ENCODE measurements at places on chromosomes 7 and 10. TPM values are rescaled to one million over a fixed set of nuclear protein-coding genes. Genes with fewer than 3 reads are reported as not detected.

The RSPH10B gene
- total RNA-seq = not detected

The GRID2IP gene
- not detected for total RNA-seq

The LDB3 gene
- total RNA-seq = 0.09 TPM

The CYP2E1 gene
- 3.1 TPM for total RNA-seq

The CHN2 gene
- 0.08 TPM for total RNA-seq

The GFRA1 gene
- total RNA-seq = 1.6 TPM

The TMEM26 gene
- total RNA-seq = not detected

The SDK1 gene
- 2.0 TPM for total RNA-seq

The GIMAP4 gene
- total RNA-seq = 23.7 TPM

The POR gene
- 116 TPM for total RNA-seq

The CAV2 gene
- total RNA-seq = 31.8 TPM

DNA sequence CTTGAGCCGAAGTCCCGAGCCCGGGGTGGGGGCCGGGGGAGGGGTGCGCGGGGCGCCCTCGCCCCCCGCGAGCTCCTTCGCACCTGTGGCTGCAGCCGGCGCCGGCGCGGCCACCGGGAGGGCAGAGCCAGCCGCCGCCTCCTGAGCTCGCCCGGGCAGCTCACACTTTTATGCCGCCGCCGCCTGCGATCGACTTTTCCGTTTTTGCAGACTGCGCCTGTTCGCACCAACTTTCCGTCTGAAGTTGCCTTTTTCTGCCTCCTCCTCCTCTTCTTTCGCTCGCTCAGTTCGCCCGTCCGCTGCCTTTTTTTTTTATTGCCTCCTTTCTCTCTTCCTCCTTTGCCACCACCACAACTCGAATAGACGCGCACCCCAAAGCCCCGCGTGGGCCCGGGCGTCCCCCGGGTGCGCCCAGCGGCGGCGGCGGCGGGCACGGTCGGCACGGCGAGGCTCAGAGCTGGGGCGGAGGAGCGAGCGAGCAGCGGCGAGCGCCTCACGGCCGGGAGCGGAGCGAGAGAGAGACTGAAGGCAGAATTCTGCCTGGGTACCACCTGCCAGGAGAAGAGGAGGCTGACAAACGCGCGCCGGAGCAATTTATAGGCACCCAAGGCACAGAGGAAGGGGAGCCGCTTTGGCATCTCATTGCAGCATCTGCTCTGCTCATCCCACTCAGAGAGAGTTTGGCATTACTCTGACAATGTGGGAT, at the start of gene C1QL3:
TSS of gene C1QL3 (minus strand) at position 569 of the 706 bp plus-strand sequence. CDS start 814 bp downstream, outside the sequence.
- no peak for DNase-seq

GRCh38 chr7:94971051-94971867, 63.9 kb downstream of the PPP1R9A start:
- DNase-seq = no peak

DNA sequence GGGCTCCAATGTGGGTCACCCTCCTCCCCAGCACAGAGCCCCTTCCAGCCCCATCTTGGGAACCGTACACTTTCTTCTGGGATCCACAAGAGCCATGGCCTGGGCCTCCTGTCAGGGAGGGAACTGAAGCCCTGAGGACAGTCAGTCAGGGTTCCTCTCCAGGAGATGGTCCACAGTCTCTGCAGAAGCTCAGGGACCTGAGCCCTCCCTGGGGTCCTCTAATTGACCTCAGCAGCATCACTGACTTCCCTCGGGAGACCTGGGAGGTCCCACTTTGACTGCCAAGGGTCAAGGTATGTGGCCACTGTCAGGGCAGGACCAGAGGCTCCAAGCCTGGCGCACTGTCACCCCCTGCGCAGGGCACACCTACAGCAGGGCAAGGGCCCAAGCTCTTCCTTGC, 32.3 kb downstream of the NOD1 start:
- no peak for DNase-seq

- no peak for DNase-seq
Measured at GRCh38 chr7:115533785-115534184, 496.8 kb downstream of the TFEC start.

GRCh38 chr7:46290374-46291049, 369.4 kb upstream of the IGFBP3 start:
- no peak for DNase-seq

GRCh38 chr7:150940431-150941102, 37.6 kb downstream of the KCNH2 start:
- DNase-seq = no peak

DNA sequence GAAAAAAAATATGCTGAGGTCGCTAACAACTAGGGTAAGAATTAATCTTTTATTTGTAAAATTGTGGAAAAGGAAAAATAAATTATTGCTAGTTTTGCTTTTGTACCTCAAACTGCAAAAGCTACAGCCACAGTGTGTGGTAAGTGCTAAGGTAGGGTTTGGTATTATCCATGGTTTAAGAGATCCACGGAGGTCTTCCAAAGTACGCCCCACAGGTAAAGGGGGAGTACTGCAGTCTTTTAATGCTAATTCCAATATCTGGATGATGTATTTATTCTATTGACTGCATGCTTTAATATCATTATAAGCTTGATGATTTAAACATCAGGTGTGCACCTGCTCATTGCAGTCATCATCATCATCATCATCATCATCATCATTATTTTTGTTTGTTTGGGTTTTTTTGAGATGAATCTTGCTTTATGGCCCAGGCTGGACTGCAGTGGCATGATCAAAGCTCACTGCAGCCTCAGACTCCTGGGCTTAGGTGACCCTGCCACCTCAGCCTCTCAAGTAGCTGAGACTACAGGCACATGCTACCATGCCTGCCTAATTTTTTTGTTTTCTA, 38.4 kb upstream of the BMS1 start:
- no peak for DNase-seq

GRCh38 chr10:102802920-102803534, 34.2 kb downstream of the CYP17A1 start:
- no peak for DNase-seq

- DNase-seq = no peak
Measured at GRCh38 chr7:152674860-152675758, 832 bp downstream of the XRCC2 start.

DNA sequence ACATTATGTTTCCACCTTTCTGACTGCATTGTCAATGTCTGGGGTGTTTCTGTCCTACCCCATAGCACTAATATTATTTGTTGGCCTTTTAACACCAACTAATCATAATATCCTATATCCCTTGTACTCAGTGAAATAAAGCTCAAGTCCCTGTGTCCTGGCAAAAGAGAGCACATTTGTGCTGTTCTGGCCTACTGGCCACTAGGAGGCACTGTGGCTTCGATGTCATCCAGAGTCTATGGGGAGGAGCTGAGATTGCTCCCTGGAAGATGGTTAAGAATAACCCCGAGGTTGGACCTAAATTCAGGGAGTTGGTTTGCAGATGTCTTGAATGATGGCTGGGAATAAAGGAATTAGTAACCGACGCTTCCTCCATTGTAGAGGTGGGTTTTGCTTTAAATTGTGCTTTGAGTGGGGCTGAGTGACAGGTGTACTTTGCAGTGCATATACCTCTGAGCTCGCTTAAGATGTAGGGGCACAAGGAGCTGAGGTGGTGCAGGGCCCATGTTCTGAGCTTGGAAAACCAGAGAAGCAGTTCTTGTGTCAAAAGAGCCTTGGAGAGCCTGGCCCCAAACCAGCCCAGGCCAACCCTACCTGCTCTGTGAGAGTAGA, 191.2 kb upstream of the PRSS1 start:
- no peak for DNase-seq

DNA sequence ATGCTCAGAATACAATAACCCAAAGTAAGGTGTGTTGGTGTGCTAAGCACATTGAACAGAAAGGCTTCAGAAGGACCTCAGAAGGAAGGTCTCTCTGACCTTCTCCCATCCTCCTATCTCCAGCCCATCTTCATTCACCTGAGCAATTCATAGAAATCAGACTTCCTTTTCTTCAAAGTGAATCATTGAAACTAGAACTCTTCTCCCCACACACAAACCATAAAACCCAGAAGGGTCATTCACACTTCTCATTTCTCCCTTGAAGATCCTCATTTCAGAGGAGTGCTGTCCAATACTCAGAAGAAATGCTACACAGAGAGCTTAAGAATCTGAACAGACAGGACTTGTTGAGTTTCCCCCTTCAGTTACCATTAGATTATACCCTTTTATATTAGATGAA, 89.5 kb downstream of the VWDE start:
- no peak for DNase-seq

DNA sequence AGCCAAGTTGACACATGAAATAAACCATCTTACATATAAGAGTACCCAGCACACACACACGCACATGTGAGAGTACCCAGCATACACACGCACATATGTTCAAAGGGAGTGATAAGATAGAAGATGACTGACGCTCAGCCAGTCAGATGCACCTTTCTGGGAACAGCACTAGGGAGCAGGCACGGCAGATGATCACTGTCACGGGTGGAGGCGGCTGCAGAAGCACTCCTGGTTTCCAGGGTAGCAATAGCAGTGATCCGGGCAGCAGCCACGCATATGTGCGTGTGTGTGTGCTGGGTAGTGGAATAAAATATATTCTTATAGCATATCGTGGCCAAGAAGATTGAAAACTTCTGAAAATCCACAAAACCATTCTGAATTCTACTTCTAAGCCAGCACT, 85.8 kb upstream of the NAMPT start:
- no peak for DNase-seq

DNA sequence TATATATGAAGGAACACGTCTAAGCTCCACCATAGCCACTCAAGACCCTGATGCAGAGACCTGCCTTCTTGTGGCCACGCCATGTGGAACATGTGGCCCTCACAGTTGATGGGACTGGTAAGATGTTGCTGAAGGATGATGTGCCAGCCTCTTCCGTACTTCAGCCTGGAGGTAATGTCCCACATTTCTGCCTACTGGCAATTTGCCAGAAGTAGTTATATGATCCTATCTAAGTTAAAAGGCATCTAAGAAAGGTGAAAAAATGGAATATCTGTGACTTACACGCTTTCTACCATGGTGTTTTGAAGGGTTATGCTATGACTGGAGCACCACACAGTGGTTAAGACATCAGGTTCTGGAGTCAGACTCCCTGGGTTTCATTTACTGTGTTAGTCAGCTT, 948.7 kb upstream of the GHITM start:
- no peak for DNase-seq

DNA sequence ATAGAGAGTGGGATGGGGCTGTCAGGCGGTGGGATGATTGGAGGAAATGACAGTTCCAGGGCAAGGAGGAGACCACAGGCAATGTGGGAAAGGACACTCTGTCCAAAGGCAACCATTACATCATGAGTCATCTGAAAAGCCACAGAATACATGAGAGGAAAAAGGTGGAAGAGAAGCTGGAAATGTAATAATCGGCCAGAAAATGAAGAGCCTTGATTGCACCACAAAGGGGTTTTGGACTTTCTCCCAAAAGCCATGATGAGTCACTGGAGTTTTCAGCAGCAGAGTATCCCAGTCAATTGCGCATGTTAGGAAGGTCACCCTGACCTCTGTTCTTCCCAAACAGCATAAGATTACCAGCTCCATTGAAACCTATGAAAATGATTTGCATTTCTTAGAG, 222.0 kb downstream of the LHFPL3 start:
- no peak for DNase-seq

DNA sequence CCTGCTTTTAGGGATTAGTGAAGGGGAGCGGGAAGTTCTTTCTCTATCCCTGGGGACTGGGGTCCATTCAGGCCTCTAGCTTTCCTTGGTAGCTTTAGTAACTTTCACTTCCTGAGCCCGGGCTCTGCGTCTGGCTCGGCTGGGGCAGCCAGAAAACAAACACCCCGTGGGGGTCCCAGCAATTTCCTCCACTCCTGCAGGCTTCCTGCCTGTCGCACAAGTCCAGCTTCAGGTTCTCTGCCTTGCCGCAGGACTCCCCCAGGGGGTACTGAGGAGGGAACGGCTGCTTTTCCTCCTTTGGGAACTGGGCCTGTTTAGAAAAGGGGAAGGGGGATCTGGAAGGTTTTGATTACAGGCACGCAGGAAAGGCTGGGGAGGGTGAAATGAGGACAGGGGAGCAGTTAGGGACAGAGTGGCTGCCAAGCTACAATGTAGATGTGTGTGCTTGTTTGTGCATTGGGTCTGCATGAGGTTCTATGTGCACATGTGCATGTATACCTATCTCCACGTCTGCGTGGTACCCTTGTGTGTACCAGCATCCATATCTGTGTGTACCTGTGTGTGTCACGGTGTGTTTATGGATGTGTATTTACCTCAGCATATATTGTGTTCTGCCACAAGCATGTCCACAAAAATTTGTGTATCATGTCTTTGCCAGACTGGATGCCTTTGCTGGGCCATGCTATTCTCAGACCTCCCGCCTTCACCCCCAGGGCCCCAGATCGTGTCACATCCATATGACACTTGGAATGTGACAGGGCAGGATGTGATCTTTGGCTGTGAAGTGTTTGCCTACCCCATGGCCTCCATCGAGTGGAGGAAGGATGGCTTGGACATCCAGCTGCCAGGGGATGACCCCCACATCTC, 2.0 kb downstream of the KAZALD1 start:
- DNase-seq = no peak

DNA sequence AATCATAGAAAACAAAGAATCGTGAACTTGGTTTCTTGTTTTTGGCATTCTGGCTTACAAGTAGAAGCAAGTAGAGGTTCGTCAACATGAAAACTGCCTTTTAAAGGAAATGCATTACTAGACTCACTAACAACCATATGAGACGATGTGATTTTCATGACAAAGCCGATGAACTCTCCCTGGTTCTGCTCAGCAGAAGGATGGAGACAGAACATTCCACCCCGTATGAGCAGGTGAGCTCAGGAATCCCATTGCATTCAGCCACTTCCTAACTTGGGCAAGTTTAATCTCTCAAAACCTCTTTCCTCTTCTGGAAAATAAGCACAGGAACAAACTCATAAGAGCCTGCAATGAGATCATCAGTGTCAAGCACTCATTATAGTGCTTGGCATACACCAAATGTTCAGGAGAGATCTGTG, 57.4 kb upstream of the SVIL start:
- no peak for DNase-seq

DNA sequence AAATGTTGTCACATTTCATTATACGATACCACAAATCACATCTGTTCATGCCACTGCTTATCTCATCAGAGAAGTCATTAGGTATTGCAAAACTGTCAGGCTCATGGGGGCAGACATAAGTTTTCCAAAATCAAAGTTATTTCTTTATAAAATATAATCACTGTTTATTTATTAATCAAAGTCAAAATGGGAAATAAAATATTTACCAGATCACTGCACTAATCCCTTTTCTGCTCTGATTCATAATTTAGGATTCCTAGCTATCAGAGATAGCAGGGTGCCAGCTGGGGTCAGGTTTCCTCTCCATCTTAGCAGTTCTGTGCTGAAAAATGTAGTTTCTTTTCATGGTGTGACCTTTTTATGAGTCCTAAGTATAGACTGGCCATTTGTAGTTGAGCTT, 117.7 kb upstream of the LANCL2 start:
- no peak for DNase-seq

- no peak for DNase-seq
Measured at GRCh38 chr7:2479276-2480069, 3.3 kb upstream of the GRIFIN start.

GRCh38 chr7:105978035-105978434, 15.0 kb downstream of the CDHR3 start:
- no peak for DNase-seq
